Cortex of kidney (tissue), 1 donor: ENCODE measurements at places on chromosomes 13 and 19.
A peak's percentile ranks its signal among the peaks of the same experiment; 100 is the strongest.

- peak; percentile 4 for DNase-seq
Observed at GRCh38 chr13:71864094-71864985, 2.7 kb downstream of the DACH1 start.

DNA sequence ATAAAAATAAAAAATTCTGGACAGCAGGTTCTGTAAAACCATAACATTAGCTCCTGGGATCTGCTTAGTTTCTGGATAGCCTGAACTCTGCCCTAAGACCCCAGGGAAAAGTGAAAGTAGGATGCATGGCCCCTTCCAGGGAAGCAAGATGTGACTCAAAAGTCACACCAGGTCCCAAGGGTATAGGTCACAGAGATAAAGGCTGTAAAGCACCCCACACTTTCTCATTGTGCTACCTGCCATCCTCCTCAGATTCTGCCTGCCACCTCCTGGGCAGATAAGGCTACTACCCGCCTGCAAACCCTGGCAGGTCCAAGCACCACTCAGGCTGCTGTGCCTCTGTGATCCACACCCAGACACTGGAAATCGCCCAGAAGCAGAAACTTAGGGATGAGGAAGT, 20.6 kb downstream of the FFAR2 start:
- no peak for DNase-seq

DNA sequence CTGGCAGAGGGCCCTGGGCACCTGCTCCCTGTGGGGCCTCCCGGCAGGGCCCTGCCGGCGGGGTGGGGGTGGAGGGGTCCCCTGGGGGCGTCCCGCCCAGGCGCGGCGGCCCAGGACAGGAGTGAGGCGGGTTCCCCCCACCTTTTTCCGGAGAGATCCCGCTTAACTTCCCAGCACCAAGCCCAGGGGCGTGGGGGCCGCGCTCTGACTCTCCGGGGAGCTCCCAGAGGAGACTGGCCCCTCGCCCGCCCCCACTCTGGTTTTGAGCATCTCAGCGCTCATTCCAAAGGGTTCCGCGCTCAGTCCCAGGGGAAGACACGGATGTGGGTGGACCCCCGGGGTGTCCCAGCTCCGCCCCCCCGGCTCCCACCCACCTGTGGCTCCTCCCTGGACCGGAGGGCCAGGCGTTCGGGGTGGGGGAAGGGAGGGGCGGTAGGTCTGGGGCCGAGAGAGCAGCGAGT, 476 bp downstream of the C2CD4C start:
- DNase-seq: no peak

- no peak for DNase-seq
Observed at GRCh38 chr19:15432629-15433518, 14.1 kb upstream of the AKAP8L start.

DNA sequence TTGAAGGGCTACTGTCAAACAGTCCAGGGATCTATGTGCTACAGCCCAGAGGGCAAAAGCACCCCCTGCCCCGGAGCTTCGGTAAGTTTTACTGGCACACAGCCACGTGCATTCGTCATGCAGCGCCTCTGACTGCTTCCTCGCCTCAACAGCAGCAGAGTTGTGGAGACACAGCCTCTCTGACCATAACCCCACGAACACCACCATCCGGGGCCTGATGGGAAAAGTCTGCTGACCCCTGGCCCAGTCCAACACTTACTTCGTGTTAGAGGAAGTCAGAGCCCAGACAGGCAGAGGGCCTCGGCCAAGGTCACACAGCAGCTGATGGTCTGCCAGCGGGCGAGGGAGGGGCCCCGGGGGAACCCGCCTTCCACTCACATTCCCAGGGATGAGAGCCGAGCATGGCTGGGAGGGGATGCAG, 5.1 kb downstream of the CBARP start:
- DNase-seq: no peak

GRCh38 chr13:98677398-98677797, 75.1 kb downstream of the SLC15A1 start:
- no peak for DNase-seq

- no peak for DNase-seq
Observed at GRCh38 chr19:16375157-16375935, 50.7 kb downstream of the KLF2 start.

DNA sequence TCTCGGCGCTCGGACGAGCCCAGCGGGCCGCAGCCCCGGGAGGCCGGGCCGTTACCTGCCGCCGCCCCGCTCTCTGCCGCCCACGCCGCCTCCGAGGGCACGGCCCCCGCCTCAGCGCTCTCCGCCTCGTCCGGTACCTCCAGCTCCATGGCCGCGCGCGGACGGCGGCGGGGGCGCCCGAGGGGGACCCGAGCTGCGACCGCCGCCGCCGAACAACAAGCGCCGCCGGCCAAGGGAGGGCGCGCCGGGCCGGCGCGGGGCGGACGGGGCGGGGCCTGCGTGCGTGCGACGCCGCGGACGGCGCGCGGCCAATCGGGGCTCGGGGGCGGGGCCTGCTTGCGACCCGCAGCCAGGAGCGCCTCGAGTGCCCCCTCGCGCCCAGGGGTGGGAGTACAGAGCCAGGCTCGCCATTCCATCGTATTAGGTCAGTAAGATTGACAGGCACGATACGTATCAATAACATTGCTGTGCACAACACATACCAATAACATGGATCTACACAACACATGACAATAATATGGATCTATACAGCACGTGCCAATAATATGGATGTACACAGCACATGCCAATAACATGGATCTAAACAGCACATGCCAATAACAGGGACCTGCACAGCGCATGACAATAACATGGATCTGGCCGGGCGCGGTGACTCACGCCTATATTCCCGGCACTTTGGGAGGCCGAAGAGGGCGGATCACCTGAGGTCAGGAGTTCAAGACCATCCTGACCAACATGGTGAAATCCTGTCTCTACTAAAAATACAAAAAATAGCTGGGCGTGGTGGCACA, at the start of gene PIP5K1C:
PIP5K1C (minus strand) TSS at position 227 of the 791 bp plus-strand sequence; CDS start at position 149, 78 bp downstream.
- DNase-seq: no peak

- DNase-seq: no peak
Observed at GRCh38 chr13:109315481-109315880, 470.9 kb downstream of the IRS2 start.

DNA sequence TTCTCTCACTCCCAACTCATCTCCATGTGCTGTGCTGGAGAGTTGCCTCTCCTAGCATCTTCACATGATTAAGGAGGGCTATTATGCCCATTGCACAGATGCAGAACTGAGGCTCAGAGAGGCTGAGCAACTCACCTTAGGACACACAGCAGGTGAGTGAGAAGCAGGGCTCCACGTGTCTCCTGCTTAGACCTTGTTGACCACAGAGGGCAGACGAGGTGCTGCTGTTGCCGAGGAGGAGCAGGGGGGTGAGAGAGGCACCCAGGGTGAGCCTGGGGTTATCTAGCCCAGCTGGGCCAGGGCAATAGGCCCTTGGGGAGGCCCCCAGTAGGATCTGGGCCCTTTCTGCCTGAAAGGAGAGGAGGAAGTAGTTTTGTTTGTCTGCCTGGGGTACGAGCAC, 2.4 kb upstream of the HSH2D start:
- DNase-seq: no peak

- DNase-seq: no peak
Observed at GRCh38 chr19:57611113-57611512, 2.9 kb upstream of the ZNF134 start.

DNA sequence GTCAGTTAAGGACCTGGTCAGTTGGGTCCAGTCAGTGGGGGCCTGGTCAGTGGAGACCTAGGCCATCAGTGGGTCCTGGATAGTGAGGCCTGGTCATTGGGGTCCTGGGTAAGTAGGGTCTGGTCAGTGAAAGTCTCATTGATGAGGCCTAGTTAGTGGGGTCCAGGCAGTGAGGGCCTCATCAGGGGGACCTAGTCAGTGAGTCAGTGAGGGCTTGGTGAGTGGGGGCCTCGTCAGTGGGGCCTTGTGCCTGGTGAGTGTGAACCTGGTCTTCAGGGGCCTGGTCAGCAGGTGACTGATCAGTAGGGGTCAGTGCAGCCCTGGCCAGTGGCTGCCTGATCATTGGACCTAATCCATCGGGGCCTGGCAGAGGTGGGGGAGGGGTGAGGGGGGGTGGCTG, 42.6 kb upstream of the TPM4 start:
- no peak for DNase-seq

- DNase-seq: no peak
Observed at GRCh38 chr13:102580552-102581169, 16.1 kb upstream of the TPP2 start.

GRCh38 chr13:33100886-33101285, 84.7 kb downstream of the KL start:
- DNase-seq: no peak

DNA sequence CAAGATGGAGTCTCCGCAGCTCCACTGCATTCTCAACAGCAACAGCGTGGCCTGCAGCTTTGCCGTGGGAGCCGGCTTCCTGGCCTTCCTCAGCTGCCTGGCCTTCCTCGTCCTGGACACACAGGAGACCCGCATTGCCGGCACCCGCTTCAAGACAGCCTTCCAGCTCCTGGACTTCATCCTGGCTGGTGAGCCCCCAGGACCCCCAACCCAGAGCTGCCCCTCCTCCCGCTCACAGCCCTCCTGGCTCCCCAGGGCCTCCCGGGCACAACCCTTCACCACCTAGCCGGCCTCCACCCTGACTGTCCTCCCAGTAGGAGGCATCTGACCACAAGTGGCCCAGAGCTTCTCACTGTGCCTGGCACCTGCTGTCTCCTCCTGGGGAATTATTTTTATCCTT, 9.4 kb downstream of the SYNGR4 start:
- no peak for DNase-seq

- DNase-seq: no peak
Observed at GRCh38 chr13:109682534-109683244, 103.7 kb downstream of the IRS2 start.

GRCh38 chr13:85853161-85853894, 54.1 kb upstream of the SLITRK6 start:
- DNase-seq: no peak

- no peak for DNase-seq
Observed at GRCh38 chr13:77986713-77987112, 68.1 kb upstream of the EDNRB start.

- no peak for DNase-seq
Observed at GRCh38 chr19:38093154-38093553, 130.9 kb downstream of the DPF1 start.

GRCh38 chr13:52980695-52981094, 47.9 kb upstream of the OLFM4 start:
- no peak for DNase-seq

DNA sequence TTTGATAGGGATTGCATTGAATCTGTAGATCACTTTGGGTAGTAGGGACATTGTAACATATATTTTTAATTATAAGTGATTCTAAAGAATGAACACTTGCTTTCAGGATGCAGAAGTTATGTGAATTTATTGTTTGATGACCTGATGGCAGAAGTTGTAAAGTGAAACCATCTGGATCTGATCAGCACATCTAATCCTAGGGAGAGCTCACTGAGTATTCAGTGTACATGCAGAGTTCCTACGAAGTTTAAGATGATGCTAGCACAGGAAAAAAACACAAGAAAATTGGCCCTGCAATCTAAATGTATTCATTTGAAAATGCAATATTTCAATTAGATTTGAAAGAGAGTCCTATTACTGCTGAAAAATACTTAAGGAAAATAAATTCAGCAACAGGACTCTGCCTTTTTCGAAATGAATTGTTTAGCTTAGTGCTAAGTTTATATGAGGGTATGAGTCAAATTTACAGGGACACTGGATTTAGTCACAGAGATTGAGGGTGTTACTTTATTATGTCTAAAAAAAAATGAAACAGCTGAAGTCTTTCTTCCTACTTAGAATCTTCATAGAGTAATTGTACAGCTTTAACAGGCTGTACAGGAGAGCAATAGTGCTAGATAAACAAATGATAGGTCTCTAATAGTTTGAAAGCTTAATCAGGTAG, 385.7 kb downstream of the DCT start:
- DNase-seq: no peak

GRCh38 chr19:12055784-12056183, 3.0 kb upstream of the ZNF878 start:
- no peak for DNase-seq

GRCh38 chr19:8501516-8501915, 924 bp downstream of the PRAM1 start:
- no peak for DNase-seq

- DNase-seq: no peak
Observed at GRCh38 chr13:79987323-79987722, 353.6 kb downstream of the SPRY2 start.

- no peak for DNase-seq
Observed at GRCh38 chr19:54160854-54161253, 1.3 kb upstream of the LENG1 start.

DNA sequence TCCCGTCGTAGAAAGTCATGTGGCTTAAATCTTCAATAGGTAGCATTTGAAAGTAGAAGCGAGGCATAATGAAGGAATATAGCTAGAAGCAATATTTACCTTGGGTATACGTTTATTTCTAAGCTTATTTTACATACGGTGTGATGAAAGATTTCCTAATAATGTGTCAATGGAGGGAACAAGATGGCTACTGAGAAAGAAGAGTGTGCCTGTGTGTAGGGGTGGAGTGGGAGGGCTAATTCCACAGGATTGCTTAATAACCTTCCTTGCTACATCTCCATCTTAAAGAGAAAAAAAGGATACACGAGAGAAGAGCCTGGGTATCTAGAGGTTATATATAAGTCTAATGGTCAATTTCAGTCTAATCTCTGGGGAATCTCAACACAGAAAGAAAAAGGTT, 2.0 kb downstream of the SPART start:
- DNase-seq: no peak

- no peak for DNase-seq
Observed at GRCh38 chr13:23957981-23958380, 60.7 kb upstream of the C1QTNF9B start.

DNA sequence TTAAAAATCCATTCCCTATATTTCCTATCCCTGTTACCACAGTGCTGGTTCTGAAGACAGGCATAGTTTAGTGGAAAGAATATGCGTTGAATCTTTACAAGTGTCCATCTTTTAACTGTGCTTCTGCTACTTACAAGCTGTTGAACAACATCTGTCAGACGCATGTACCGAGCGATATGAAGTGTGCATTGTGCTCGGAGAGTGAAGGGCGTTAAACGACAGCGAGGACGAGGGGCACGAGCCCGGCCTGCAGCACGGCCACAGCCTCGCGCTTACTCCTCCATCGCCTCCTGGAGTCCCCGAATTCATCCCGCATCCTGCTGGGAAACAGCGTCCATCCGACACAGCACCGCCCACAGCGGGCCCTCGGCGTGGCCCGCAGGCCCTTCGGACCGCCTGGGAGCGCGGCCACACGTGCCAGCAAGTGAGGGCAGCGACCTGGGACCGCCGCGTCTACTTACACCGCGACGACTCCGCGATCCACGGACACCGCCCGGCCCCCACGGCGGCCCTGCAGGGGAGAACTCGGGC, 514 bp downstream of the PCID2 start:
- no peak for DNase-seq

GRCh38 chr13:44757671-44758070, 181.5 kb upstream of the TSC22D1 start:
- DNase-seq: no peak
